ENCODE measurements at places on chromosomes 3 and 15.

GRCh38 chr3:56086355-56086754, 381.9 kb downstream of the ERC2 start:
- DNase-seq: no peak

DNA sequence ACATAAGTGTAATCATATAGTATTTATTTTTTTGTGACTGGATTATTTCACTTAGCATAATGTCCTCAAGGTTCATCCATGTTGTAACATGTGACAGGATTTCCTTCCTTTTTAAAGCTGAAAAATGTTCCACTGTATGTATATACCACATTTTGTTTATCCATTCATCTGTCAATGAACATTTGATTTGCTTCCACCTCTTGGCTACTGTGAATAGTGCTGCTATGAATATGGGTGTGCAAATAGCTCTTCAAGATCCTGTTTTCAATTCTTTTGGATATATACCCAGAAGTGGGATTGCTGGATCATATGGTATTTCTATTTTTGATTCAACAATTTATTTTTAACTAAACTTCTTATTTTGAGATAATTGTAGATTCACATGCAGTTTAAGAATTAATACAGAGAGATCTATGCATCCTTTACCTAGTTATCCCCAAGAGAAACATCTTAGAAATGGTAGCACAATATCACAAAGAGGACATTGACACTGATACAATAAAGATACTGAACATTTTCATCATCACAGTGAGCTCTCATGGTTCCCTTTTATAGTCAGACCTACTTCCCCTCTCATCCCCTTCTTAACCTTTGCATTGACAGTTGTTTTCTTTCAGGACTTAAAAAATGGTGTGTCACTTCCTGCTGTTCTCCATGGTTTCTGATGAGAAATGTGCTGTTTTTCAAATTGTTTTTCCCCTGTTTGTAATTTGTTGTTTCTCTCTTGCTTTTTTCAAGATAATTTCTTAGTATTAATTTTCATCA, 90.1 kb downstream of the SATB1 start:
- no peak for DNase-seq

DNA sequence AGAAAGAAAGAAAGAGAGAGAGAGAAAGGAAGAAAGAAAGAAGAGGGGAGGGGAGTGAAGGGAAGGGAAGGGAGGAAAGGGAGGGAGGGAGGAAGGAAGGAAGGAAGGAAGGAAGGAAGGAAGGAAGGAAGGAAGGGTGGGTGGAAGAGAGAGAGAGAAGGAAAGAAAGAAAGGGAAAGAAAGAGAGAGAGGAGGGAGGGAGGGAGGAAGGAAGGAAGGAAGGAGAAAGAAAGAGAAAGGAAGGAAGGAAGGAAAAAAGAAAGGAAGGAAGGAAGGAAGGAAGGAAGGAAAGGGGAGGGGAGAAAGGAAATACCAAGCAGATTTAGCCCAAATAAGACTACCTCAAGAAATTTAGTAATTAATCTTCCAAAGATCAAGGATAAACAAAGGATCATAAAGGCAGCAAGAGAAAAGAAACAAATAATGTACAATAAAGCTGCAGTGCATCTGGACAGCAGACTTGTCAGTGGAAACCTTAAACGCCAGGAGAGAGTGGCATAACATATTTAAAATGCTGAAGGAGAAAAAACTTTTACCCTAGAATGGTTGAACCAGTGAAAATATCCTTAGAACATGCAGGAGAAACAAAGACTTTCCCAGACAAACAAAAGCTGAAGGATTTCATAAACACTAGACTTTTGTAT, 427.6 kb downstream of the TBL1XR1 start:
- no peak for DNase-seq

DNA sequence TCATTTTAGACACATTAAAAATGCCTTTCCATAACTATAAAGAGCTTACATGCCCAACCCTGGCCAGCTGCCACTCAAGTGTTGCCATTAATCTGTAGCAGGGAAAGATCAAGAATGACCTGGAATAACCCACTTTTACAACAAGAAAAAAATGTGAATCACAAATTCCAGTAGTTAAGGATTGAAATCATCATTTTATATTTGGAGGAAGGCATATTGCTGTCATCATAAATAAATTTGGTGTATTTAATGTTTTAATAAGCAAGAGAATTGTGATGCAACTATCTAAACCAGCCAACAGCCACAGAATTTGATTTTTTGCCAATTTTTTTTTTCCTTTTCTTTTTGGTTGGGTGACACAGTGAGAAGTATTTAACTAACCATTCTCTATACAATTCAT, 240.0 kb upstream of the SEMA6D start:
- no peak for DNase-seq

DNA sequence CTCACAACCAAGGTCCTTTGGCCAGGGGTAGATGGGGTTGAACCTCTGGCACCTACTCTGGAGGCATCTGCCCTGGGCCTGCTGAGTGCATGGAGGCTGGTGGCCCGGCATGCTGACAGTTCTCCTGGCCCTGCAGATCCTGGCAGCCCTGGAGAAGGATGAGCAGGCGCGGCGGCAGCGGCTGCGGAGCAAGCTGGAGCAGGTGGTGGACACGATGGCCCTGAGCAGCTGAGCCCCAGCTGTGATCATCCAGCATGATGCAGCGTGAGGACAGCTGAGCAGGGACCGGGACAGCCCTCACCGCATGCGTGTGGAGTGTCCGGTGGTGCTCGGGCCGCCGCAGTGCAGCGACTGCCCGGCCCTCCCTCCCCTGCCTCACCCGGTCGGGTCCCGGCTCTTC, 50.9 kb downstream of the PLXNA1 start:
- DNase-seq: no peak

- no peak for DNase-seq
Measured at GRCh38 chr3:63655519-63655918, 3.0 kb downstream of the SNTN start.

DNA sequence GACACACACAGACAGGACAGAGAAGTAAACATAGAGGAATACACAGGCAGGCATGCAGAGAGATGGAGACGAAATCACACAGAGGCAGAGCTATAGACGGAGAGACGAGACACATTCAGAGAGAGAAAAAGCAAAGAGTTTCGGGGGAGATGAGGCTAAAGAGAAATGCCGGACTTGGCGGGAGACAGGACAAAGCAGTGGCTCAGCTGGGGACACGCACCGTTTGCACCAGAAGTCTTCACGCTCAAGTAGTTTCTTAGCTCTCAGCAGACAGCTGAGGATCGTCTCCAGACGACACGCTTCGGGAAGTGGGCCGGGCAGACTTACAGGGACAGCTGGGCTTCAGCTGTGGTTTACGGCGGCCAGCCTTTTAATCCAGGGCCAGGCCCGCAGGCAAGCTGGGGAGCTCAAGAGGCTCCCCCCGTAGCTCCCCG, 56.2 kb upstream of the DLG1 start:
- DNase-seq: peak; percentile 73

- DNase-seq: no peak
Measured at GRCh38 chr15:74674161-74674560, 21.7 kb downstream of the EDC3 start.

GRCh38 chr3:117443014-117443413, 733.4 kb downstream of the TUSC7 start:
- DNase-seq: no peak

DNA sequence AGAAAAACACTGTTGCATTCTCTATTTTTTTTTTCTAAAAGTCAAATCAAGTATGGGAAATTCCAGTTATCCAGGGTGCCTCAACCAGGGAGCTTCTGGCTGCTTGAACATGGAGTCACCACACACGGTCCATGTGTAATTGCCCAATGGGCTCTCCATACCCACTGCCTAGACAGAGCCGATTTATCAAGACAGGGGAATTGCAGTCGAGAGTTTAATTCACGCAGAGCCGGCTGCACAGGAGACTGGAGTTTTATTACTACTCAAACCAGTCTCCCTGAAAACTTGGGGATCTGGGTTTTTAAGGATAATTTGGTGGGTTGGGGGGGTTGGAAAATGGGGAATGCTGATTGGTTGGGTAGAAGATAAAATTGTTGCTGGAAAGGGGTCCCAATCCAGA, 149.8 kb downstream of the TJP1 start:
- no peak for DNase-seq

DNA sequence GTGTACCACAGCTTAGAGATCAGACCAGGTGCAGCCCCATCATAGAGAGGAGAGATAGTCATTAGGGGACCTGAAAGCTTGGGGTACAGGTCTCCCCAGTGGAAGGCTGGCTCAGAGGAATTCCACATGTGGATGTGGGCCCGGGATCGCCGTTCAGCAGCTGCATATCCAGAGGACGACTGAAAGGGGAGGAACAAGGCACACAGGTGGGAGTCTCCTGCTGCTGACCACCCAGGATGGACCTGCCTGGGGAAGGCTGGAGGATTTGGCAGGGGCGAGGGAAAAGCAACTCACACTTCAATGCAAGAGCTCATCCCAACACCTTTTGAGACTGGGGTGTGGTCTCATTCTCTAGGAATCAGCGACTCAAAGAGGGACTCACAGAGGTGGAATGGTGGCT, 25.0 kb upstream of the MRPS22 start:
- DNase-seq: no peak

DNA sequence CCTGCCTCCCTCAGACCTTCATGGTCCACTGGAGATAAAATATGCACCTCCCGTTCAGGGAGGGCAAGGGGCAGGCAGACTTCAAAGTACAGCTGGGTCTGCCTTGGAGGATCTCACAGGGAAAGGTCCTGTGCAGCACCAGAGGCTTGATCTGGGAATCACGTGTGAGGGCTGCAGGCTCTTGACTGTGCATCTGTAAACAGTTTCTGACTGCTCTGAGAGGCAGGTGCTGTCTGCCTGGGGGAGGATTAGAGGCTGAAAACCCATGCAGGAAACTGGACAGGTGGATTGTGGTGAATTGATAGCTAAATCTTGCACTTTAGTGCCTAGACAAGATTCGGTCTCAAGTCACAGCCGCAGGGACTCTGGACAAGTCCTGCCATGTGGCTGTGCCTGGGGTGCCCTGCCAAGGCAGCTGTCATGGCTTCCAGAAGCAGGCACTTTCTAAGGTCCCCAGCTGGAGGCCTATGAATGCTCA, 239.3 kb downstream of the EPHB1 start:
- no peak for DNase-seq

DNA sequence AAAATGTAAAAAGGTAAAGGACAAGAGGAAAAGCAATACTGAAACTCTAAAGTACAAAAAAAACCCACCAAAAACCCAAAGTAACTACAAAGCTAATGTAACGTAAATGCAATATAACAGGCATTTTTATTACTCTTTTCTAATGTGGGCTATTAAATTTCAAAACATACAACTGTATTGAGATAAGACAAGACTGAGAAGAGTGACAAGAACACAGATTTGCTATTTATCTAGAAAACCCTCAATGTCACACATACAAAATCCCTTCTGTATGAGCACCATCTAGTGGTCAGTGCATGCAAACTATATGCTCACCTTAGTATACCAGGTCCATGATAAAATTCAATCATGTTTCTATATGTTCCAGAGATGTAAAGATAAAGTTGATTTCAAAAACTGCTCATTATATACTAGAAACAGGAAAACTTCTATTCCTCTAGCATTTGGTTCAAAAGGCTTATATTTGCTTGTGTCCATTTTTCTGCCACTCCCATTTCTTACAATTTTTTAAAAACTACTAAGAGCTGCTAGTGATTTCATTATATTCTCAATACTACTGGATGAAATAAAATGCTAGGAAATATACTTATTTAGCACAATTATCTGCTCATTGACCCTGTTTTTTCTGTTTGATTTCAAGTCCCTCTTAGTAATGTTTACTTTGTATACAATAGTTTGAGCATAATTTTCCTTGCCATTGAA, 111.4 kb downstream of the DLG1 start:
- DNase-seq: no peak

DNA sequence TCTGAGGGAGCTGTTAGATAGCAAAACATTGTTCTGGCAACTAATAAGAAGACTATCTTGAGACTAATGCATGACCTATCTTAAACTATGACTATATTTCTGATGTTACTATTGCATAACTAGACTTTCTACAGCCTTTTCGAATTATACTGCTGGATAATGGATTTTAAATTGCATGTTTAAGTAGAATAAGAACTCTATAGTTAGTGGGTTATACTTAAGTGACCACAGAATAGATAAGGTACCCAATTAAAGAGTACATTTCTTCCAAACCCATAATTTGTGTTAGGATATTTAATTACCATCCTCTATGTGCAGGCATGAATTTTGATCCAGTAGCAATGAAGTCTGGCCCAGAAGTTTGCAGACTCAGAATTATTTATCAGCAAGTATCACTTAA, 44.6 kb upstream of the SPPL2A start:
- DNase-seq: no peak

DNA sequence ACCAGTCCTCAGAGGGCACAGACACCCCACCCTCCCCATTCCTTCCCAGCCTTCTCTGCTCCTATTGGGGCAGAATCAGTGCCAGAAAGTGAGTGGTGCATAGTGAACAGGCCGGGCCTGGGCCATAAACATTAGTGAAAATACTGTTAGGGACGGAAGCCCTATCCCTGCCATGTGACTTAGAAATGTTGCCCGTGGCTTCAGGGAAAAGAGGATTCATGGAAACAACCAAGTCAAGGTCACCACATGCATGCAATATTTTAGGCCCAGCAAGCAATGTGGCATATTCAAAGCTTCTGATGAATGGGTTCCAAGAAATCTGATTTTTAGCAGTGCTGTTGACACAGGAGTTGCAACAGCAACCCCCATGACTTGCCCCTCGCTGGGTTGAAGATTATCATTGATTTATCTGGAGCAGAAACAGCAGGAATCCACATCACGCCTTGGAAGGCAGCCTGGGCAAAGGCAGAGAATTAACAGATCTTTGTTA, 52.3 kb downstream of the CCNL1 start:
- no peak for DNase-seq

DNA sequence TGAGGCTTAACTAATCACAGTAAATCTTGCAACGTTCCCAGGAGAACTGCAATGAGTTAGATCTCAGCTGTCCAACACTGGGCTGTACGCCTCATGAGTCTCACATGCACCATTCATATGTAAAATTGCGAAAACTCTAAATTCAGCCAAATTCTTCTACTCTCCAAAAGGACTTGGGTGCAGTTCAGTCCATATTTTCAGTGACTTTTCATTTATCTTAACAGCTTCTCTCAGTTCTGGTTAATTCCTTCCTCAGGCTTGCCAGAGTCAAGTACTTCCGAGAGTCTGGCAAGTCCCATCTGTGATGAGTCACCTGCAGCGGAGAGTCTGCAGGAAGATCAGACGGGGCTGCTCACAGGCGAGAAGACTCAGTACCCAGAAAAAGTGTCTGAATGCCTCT, 11.5 kb downstream of the CCDC80 start:
- DNase-seq: no peak

- no peak for DNase-seq
Measured at GRCh38 chr3:194773771-194774455, 88.2 kb downstream of the FAM43A start.

DNA sequence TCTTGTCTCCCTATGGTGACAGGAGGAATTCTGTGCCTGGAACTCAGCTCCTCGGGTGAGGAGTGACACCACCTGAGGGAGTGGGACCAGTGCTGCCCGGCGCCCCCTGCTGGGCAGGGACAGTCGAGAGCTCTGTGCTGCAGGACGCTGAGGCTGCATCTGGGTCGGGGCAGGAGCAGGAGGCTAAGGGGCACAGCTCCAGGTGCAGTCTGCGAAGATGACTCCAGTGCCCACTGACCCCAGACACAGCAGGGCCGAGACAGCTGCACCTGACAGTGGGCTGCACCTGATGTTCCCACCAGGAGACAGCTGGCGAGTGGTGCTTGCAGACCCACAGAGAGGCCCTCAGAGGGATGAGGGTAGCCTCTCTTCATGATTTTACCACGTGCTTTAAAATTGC, 152.9 kb downstream of the ATP10A start:
- DNase-seq: no peak
